ENCODE measurements at places on chromosomes 12 and 14.

DNA sequence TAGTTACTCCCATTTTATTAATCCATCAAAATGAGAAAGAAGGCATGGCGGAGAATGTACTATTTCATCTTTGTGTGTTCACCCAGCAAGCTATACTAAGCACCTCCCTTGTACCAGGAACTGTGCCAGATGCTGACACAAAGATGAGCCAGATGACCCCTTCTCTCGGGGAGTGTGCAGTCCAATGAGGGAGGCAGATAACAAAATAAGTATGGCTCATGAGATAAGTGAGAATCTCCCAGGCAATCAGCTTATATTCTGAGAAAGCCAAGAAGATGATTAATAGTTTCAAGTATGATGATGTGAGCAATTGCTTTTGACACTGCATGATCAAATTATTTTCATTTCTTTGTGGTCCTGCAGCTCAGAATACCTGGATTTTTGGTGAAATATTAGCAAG, 1.3 kb upstream of the TMEM233 start:
- DNase-seq: no peak

- no peak for DNase-seq
Observed at GRCh38 chr12:73136386-73136785, 864.2 kb downstream of the TRHDE start.

- no peak for DNase-seq
Observed at GRCh38 chr14:98785578-98785977, 486.4 kb downstream of the BCL11B start.

GRCh38 chr12:139585-139984, 73.0 kb downstream of the IQSEC3 start:
- no peak for DNase-seq

- DNase-seq: no peak
Observed at GRCh38 chr14:57845802-57846531, 19.9 kb downstream of the SLC35F4 start.

GRCh38 chr14:92314182-92314581, 8.8 kb upstream of the SLC24A4 start:
- DNase-seq: no peak

DNA sequence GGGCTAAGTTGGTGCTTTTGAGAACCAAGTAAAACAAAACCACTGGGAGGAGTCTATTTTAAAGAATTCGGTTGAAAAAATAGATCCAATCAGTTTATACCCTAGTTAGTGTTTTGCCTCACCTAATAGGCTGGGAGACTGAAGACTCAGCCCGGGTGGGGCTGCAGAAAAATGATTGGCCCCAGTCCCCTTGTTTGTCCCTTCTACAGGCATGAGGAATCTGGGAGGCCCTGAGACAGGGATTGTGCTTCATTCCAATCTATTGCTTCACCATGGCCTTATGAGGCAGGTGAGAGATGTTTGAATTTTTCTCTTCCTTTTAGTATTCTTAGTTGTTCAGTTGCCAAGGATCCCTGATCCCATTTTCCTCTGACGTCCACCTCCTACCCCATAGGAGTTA, 1.8 kb upstream of the RAB5B start:
- no peak for DNase-seq

- DNase-seq: no peak
Observed at GRCh38 chr14:90567991-90568390, 171.2 kb downstream of the CALM1 start.

GRCh38 chr12:67539329-67539728, 109.2 kb upstream of the DYRK2 start:
- DNase-seq: no peak

DNA sequence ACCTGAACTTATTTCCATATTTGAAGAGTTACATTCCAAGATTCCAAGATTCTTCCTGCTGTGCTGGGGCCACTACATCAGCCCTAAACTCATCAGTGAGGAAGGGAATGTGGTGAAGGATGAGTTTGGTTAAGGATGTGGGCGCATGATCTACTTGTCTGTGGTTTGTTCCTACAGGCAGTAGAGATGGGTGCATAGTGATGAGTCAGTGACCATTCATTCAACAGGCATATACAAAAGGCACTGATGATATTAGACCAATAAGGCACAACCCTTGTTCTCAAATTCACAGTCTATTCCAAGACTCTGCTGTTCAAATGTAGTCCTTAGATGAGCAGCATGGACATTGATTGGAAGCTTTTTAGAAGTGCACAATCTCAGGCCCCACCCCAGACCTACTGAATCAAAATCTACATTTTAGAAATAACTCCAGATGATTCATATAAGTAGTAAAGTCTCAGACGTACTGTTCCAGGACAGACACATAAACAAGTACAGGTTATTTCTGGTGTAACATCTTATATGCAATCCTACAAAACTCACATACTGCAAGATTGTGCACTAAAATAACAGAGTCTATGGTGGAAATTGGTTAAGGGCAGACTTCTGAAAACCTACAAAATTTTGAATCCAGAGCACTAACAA, 47.7 kb upstream of the MAP3K9 start:
- DNase-seq: no peak

GRCh38 chr12:11799502-11799873, 150.0 kb downstream of the ETV6 start:
- DNase-seq: no peak

DNA sequence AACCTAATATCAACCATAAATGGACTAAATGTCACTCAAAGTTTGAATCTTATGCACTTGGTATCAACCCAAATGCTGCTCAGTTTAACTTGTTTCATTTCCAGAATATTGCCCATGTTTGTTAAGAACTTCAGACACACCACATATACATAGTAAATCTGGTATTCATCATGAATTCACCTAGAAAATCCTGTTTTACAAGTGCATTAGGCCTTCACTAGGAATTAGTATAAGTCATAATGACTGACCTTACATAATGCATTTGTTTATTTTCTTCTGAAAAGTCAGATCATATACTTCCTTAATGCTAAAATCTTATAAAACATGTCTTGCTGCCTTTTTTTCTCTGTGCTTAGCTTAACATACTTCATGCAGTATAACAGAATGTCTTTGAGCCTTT, 66.1 kb downstream of the ABCD2 start:
- DNase-seq: no peak

GRCh38 chr14:29548948-29549370, 378.7 kb downstream of the PRKD1 start:
- no peak for DNase-seq

GRCh38 chr14:20675669-20676068, 8.7 kb upstream of the RNASE4 start:
- no peak for DNase-seq

GRCh38 chr12:112126000-112126438, 659 bp downstream of the TRAFD1 start:
- DNase-seq: no peak

Data from activated CD8-positive, alpha-beta memory T cell treated with anti-CD3 and anti-CD28 coated beads for 1 hour (primary cell).